ENCODE measurements at places on chromosomes 5 and 9.

DNA sequence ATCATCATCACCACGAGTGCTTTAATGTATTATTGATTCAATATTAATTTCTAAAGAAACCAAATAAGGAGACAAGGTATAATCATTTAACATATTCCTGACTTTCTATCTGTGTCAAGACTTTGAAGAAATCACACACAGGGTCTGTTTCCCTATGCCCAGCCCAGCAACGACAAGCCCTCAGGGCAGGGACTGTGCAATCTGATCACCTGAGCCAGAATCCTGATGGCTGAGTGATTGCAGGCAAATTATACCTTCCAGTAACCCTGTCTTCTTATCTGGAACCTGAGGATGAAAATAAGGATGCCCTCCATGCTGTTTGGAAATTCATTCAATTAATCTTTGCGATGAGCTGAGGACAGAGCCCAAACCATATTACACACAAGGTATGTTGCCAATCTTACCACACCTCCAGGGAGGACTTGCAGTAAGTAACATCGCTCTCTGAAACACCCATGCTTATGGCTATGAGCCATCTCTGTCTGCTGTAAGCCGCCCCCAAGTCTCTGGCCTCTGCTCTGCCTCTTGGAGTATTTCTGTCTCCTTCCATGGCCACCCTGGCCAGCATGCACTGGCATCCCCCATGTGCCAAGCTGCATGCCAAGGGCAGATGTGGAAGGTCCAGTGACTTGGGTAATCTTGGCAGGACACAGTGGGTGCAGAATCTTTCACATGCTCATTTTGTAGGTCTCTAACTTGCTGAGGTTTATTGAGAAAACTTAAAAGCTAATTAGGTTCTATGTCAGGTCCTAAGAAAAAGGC lies 10.6 kb downstream of the TAS2R1 start:
- no peak for DNase-seq

DNA sequence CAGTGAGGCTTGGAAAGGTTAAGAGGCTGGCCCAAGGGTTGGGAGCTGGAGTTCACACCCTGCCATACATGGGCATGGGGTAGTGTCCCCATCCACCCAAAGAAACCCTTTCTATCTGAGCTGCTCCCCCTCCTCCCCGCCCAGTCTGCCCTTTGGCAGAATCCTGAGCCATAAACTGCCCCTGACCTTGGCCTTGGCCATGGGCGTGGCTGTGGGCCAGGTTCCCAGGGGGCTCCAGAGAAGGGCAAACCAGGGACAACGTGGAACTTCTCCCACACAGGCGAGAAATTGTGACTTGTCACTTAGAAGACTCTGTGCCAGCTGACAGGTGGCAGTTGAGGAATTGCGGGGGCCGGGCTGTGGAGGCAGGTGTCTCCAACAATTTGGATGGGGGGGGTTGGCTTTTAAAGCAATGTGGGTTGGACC lies 4.8 kb downstream of the FAM78A start:
- no peak for DNase-seq

- no peak for DNase-seq
These were observed 13.4 kb downstream of the SLIT3 start for GRCh38 chr5:169287529-169287928.

- DNase-seq = no peak
These were observed 3.4 kb downstream of the MEIKIN start for GRCh38 chr5:131942016-131942415.

DNA sequence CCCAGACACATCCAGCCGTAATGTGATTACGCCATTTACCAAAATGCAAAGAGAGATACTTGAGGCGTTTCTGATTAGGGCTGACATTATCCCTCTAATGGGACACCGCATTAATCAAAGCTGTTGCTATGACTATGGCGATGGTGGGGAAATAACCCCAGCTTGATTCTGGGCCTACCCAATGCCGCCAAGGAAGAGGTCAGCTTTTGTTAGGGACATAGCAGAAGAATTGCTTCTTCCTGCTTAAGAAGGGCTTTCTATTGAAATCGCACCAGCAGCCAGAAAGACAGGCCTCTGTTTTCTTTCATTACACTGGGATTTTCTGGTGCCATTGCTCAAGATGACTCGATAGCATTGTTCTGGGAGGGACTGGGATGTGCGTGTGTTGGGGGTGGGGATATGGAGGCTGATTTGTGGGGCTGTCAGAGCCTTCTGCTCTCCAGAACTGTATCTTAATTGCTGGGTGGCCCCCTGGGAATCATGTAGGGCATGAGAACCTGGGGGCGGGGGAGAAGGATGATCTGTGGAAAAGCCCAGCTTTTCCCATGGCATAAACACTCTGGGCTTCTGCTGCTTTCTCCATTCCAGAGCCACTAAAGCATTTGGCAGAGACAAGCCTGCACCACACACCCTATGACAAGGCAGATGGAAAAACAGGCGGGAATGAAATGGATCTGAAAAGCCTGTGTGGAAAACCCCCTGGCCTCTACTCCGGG lies 106.5 kb upstream of the RAD23B start:
- DNase-seq = no peak

GRCh38 chr5:171755354-171755821 lies 30.2 kb upstream of the SMIM23 start:
- DNase-seq = no peak

- DNase-seq = peak; percentile 58
These were observed 104.2 kb downstream of the TRIM32 start for GRCh38 chr9:116791326-116791725.

- no peak for DNase-seq
These were observed 88.5 kb downstream of the IRX1 start for GRCh38 chr5:3684118-3684517.

DNA sequence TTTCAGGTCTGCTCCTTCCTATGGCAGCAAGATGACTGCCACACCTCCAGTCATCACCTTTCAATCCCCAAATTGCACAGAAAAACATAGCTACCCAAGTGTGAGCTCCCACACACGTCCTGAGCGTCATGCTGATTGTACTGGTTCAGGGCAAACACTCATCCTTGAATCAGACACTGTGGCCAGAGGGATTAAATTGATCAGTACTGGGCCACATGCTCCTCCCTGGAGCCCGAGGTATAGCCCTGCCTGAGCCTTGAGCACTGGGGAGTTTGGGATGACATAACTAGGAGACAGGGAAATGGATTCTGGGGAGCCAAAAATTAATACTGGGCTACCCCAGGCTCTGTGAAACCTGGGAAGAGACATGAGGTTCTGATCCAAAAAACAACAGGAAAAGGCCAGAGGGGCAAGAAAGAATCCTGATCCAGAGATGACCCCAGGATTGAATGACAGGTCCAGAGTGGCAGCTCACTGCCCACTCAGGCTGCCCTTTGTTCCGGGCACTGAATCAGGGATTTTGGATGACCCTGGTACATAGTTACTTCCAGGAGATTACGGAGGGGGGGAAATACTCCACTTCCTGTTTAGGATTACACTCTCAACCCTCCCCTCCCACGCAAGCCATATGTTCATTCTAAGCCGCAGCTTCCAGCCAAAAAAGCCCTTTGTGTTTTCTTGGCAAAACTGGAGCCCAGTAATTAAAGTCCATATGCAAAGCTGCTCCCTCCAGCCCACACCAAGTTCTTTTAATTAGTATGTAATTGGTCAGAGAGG lies 141.6 kb upstream of the SPRY4 start:
- DNase-seq = peak; percentile 13

GRCh38 chr9:127393645-127394044 lies 3.3 kb upstream of the SLC2A8 start:
- no peak for DNase-seq

DNA sequence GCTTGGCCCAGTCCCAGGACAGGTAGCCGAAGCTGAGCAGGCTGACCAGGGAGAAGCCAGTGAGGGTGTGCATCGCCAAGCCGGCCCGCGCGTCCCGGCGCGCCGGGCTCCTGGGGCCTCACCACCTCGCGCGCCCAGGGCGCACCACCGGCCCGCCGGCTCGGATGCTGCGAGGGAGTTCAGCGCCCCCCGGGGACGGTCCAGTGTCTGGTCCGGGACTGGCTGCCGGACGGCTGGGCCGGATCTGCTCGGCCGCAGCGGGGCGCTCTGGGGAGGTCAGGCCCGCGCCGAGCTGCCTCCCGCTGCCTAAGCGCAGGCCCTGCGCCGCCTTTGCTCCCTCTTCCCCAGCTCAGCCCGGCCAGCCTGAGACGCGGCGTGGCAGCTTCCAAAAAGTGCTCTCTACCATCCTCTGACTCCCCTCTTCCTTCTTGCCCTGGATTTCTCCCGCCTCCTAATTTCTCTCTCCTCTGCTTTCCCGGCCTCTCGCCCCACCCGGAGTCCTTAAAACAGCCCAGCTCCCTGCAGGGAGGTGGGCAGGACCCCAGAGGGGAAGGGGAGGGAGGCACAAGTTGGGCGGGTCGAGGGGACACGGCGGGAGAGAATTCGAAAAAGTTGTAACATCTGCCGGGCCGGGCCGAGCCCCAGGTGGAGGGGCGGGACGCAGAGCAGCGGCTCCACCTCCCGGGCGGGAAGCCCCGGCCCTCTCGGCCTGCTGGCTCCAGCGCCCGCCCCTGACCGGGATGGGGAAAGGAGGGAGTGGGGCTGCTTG lies at the start of gene ARSI:
Gene ARSI, minus strand, starts transcription at position 605 of the 769 bp plus-strand sequence. Its CDS starts 532 bp downstream, at position 73.
- no peak for DNase-seq

DNA sequence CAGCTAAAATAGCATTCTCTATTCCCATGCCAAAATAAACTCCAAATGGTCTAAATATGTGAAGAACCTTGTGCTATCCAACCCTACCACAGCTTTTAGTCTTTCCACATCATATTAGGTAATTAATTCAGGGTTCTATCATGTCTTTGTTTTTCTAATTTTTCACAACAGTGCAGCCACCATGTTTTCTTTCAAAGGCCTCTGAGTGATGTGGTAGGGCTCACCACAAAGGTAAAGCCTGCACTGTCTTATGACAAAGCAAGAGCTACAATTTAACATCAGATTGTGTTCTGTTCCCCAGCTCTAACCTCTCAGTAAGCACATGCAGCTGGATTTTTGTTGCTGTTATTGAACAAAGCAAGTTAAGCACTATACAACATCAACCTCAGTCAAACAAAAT lies 52.4 kb downstream of the MEF2C start:
- no peak for DNase-seq

DNA sequence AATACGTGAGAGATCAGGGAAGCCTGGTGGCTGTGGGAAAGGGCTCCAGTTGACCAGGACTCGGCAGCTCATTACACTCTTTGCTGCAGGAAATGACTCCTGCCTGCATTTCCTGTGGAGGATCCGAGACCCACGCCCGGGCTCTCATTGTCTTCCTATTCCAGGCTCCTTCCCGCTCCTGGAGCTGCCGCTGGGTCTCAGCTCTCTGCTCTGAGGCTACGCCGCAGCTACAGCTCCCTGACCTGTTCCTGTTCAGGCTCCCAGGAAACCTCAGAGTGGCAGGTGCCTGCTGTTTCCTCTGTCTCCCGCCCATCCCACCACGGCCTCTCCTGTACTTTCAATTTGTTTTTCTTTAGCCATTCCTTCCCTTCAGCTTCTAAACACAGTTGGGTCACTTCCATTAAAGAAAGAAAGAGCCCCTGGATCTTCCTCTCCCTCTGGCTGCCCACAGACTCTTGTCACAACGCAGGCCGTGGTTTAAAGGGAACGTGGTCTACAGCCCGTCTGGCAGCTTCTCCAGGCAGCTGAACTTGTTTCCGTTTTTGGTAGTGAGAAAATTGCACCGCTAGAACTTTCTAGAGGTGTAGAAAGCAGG lies 71.5 kb downstream of the IL6ST start:
- DNase-seq = no peak

- no peak for DNase-seq
These were observed 42.8 kb upstream of the PITX1 start for GRCh38 chr5:135076801-135077200.

DNA sequence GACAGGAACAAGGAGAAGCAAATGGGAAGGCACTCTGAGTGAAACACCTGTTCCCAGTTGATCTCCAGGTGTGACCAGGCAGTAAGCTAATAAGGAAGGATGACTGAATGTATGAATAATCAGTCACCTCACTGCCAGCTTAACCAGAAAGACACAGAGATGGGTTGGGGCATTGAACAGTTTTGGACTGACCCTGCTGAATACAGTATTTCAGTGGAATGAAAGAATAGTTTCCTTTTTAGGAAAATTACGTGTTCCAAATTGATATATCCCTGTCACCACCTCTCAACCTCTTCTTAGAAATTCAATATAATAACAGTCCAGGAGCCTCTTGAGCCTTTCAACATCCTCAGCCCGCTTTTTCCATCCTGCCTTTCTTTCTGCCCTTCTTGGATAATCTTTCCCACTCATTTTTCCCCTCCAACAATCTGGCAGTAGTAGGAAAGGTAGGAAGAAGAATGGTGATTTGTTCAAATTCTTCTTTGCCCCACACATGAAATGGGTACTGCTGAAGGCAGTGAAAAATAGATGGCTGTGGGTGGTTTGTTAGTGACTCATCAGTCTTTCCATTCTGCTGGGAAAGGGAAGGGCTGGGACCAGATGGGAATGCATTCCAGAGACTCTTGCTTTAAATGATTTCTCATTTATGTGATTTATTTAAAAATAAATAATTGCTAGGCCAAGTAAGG lies 117.9 kb downstream of the ZSWIM6 start:
- DNase-seq = no peak

- DNase-seq = peak; percentile 14
These were observed 6.8 kb downstream of the NNT start for GRCh38 chr5:43609752-43610151.

- no peak for DNase-seq
These were observed 19.9 kb upstream of the KCNIP1 start for GRCh38 chr5:170483701-170484458.

DNA sequence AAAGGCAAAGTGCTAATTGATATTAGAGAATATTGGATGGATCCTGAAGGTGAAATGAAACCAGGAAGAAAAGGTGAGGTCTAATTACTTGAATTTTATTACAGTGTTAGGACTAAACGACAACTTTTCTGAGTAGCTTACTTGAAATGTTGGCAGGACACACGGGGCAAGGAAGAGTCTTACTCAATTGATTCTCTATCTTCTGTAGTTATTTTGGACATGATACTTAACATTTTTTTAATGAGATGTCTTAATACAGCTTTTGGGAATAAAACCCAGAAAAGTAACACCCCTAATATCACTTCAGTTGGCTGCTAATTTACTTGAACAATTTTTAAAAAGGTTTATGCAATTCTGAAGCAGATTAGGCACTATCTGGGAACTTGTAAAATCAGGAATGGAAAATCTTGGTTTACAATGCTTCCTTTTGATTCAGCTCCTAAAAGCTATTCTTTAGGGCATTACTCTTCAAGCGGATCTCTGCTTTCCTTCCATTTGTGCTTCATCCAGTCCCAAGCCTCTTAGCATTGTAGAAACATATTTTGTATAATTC lies 13.7 kb downstream of the SUB1 start:
- no peak for DNase-seq

DNA sequence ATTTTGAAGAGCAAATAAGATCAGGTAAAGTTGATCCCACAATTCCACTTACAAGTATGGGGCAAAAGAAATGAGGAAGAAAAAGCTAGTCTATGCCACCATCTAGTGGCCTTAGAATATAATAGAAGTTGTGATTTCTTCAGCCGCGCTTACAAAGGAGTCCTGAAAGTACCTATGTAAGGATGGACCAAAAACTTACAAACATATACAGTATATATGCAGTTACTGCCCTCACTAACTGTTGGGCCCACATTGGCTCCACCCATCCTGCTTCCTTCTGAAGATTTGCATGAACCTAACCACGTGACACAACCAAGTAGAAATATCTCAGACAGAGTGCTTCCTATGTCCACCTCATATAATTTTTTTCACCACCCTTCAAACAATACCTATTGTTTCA lies 11.7 kb upstream of the OR13D1 start:
- DNase-seq = peak; percentile 56

GRCh38 chr9:82829818-82830217 lies 233.1 kb downstream of the RASEF start:
- peak; percentile 72 for DNase-seq

All from NCI-H2081 (cell line).